ENCODE measurements at places on chromosomes 12 and 14.

DNA sequence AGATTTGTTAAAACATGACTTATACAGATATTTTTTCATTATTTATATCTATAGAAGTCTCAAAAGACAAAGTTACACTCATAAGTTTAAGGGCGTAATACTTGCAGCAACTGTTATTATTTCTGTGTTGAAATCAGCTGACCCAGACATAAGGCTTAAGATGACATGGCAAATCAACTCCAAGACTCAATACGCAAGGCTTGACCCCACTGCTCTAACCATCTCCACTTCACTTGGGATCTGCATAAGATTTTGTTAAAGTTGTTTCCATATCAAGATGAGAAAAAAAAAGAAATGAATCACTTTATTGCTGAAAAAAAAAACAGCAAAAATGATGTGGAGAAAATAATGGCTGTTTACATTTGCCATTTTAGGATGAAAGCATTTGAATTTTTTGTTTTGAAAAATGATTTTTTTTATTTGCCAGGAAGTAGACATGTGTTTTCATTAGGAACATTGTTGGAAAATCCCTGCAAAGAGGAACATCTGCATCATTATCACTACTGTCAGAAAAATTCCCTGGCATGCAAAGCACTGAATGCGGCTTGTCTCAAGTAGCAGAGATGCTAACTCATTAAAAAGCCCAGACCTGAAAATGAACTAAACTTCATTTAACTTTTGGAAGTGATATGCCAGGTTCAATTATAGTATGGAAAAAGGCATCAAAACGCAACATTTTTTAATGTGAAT is 73.5 kb downstream of the LIN7A start:
- DNase-seq: no peak

DNA sequence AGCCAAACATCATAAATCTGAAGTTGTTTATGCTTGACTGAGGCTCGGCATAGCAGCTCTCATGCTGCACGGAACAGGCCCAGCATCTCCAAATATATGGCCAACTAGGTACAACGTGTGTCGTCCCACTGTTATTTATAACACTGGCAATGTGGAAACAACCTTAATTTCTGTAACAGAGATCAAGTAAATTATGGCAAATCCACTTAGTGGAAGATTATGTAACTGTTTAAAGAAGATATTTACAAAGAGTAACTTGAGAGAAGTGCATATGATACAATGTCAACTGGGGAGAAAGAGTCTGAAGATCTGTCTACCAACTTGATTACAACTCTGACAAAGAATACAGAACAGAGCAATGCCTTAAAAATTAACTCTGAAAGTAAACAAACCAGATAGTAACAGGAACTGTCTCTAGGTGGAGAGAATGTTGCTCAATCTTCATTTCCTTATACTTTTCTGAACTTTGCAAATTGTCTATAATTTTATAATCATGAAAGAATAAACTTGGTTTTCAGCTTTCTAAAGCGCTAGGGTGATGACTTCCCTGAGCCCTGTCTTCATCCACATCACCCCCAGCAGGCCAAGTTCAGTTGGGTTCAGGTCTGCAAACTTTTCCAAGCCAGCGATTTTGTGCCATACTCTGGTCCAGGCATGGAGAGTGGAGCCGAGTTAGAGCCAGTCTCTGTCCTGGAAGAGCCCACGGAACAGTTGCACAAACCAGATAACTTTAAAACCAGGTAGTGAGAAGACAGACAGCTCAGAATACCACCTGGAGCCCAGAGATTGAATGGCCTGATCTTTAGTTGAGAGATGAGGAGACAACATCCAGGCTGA is 44.3 kb upstream of the BDKRB2 start:
- no peak for DNase-seq

DNA sequence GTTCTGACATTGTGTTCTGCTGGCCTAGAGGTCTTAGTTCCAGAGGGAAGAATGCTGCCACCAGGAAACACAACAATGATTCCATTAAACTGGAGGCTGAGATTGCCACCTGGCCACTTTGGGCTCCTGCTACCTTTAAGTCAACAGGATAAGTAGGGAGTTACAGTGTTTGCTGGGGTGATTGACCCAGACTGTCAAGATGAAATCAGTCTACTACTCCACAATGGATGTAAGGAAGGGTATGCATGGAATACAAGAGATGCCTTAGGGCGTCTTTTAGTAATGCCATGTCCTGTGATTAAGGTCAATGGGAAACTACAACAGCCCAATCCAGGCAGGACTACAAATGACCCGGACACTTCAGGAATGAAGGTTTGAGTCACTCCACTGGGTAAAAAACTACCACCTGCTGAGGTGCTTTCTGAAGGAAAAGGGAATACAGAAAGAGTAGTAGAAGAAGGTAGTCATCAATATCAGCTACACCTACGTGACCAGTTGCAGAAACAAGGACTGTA is 852.6 kb downstream of the LRFN5 start:
- DNase-seq: no peak

DNA sequence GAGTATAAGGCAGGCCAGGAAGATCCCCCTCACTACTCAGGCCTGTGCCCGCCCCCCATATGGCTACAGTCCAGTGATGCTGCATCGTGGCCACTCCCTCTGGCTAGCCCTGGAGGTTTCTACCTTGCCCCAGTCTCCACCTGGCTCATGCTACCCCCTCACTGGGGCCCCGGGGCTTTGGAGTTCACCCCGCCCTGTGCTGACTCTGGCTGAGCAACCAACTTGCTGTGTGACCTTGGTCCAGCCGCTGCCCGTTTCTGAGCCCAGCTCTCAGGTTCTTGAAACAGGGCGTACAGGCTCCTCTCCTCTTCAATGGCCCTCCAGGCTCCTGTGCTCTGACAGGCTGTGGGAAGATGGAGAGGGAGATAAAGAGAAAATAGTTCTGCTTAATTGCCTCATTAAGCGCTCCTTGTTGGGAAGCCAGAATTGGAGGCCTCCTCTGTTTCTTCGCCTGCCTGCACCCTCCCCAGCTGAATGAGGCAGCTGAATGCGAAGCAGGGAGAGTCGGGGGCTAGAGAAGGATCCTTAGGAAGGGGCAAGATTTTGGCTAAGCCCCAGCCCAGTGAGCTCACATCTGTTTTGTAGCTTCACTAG is 138.2 kb upstream of the NCOR2 start:
- DNase-seq: no peak

GRCh38 chr12:68521321-68521839 is 89.3 kb upstream of the RAP1B start:
- DNase-seq: no peak

GRCh38 chr14:104998801-104999200 is 13.2 kb downstream of the CLBA1 start:
- DNase-seq: no peak

All from esophagus squamous epithelium (tissue), 5 donors.